ENCODE measurements at places on chromosomes 3 and 15.

DNA sequence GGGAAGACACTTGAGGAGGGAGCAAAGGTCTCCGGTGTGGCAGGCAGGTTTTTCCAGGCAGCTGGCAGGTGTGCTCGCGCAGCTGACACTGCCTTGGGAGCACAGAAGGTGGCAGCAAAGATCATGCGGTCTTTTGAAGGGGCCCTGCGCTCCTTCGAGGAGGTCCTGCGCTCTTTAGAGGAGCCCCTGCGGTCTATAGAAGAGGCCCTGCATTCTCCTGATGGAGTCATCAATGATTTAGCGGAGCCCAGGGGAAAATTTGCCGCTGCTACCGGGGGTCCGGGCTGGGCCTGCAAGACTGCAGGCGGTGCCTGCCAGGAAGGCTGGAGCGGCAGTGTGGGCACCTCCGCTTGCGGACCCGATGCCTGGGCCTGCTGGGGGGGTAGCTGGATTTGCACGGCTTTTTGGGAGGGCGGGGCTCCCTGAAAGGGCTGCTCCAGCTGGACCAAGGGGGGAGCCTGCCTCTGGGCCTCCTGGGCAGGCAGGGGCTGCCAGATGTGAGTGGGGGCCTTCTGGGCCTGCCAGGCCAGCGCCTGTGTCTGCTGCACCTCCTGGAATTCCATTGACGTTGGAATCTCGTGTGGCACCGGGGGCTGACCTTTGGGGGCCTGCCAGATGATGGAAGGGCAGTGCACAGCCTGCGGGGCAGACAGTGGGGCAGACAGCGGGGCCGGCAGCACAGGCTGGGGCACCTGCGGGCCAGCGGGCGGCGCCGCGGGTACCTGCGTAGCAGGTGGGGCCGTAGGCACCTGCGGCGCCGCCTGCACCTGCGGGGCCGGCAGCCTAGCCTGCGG lies 2.1 kb downstream of the MAGEL2 start:
- DNase-seq: no peak

DNA sequence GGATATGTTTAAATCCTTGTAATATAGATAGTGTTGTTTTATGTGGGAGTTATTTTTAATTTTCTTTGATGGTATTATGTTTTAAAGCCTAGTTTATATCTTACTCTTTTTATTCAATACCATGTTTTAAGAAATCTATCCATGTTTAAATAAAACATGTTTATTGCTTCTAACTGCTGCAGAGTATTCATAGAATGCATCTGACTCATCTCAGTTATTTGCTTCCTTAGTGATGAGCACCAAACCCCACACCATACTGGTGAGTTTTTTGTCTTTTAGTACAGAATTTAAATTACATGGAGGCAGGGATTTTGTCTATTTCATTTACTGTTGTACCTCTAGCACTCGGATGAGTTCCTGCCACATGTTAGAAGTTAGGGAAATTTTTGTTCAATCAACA lies 209.2 kb downstream of the NSUN3 start:
- no peak for DNase-seq

GRCh38 chr3:25441234-25441856 lies 13.3 kb downstream of the RARB start:
- no peak for DNase-seq

- no peak for DNase-seq
Measured at GRCh38 chr3:2268779-2269178, 170.1 kb downstream of the CNTN4 start.

DNA sequence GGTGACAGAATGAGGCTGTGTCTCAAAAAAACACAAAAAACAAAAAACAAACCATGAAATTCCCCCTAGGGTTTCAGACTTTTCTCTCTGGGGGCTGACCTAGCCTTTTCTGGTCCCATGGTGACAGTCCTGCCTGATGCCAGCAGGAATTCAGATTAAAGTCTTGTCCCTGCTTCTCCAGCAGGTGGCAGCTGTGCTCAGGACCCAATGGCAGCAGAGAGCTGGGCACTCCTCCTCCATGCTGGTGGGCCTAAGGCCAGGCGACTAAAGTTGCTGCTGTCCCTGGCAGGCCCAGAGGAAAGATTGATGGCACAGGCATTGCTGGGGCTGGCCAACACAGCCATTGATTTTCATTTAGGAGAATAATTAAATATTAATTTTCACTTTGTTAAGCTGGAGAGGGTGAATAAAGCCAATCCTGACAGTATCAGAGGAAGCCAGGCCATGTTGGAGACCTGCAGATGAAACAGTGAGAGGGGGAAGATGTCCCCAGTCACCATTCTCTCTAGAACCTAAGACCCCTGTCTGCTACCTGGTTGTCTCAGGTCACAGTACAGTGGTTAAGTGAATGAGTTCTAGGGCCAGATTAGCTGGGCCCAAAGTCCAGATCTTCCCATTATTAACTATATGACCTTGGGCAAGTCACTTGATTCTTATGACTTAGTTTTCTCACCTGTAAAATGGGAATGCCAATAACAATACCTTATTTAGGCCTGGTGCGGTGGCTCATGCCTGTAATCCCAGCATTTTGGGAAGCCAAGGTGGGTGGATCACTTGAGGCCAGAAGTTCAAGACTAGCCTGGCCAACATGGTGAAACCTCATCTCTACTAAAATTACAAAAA lies 7.1 kb downstream of the CELF6 start:
- DNase-seq: no peak

DNA sequence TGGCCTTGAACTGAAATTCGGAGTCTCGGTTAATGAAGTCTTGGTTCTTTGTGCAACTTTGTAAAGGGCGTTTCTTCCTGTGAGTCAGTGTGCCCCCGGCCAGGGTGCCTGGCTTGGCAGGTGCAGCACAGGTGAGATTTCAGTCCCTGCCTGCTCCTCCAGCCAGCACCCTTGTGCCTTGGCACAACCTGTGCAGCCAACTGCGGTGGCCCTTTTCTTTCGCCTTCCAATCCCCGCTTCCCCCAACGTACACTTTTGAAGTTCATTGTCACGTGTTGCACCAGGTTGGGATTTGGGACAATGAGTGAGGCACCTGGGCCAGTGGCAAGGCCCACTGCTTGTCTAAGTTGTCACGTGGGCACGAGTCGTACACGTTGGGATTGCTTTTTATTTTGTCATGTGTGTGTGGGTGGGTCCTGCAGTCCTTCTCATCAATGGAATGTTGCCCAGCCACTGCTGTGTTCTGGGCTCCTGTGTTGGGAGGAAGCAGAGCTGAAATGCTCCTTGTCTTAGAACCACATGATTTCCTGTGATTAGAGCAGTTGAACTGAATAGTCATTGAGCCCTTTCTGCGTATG lies 242.9 kb upstream of the BHLHE40 start:
- DNase-seq: no peak

- no peak for DNase-seq
Measured at GRCh38 chr15:98568382-98569017, 79.8 kb upstream of the IGF1R start.

Data from left hindlimb (tissue), 1 donor.